ENCODE measurements at places on chromosomes 1 and 21.

GRCh38 chr1:25185409-25186160 lies 46.7 kb downstream of the SYF2 start:
- DNase-seq = no peak

DNA sequence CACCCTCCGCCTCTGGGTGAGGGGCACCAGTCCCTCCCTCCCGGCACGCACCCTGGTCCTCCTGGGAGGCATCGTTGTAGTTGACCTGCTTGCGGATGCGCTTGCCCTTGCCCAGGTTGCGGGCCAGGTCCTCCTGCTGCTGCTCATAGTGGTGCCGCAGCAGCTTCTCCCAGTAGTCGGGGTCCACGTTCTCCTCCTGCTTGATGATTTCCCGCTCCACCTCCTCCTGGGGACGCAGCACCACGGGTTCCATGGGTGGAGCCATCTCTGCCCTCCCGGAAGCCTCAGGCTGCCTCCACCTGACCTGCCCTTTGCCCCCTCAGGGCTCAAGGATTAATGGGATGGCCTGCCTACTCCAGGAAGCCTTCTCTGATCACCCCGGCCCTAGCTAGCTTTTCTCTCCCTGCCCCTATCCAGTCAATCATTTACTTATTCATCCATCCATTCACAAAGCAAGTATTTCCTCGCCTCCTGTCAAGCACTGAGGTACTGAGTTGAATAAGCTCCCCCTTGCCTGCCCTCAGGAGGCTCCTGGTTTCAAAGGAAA lies 53.5 kb downstream of the CHD5 start:
- no peak for DNase-seq

DNA sequence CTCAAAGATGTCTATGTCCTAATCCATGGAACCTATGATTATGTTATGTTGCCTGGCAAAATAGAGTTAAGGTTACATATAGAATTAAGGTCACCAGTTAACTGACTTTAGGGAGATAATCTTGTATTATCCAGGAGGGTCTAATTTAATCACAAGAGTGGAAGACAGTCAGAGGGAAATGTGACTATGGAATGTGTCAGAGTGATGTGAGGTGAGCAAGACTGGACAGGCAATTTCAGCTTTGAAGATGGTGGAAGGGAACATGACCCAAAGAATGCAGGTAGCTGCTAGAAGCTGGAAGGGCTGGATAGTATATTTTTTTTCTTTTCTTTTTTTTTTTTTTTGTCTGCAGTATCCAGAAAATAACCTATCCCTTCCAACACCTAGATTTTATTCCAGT lies 241.7 kb upstream of the NEGR1 start:
- DNase-seq = no peak

DNA sequence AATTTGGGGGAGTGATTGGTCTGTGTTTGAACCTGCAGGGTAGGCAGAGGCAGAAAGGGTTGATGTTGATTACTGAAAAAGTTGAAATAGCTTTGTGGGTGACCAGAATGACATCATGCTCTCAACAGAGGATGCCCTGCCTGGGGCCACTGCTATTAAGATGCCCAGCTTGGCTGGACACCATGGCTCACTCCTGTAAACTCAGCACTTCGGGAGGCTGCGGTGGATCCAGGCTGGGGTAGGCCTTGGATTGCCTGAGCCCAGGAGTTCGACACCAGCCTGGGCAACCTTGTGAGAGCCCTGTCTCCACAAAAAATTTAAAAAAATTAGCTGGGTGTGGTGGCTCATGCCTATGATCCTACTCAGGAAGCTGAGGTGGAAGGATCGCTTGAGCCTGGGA lies 42.8 kb upstream of the CACNA1E start:
- no peak for DNase-seq

DNA sequence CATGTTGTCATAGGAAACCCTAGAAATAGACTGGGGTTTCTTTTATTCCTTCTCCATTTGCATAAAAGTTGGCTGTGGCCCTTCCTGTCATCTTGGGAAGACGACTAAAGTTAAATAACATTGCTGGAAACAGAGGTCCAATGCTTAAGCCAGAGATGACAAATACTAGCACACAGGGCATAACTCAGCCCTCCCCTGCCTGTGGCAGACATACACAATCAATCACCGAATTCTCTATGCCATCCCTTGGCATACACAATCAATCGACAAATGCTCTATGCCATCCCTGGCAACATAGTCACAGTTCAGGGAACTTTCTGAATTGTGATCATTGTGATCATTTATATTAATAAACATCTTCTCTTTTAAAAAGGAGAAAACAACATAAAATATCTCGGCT lies 229.4 kb downstream of the KAZN start:
- no peak for DNase-seq
